Stimulated activated CD8-positive, alpha-beta memory T cell treated with anti-CD3 and anti-CD28 coated beads, Interleukin-7, amount 100 ng/mL, for 1 hour (primary cell): ENCODE measurements at places on chromosomes 6 and 20.

GRCh38 chr20:50120935-50121693 is 8.2 kb upstream of the UBE2V1 start:
- DNase-seq = peak; percentile 16

- DNase-seq = no peak
Observed at GRCh38 chr6:46331461-46331860, 159.8 kb downstream of the RCAN2 start.

GRCh38 chr20:50417023-50417329 is 93.2 kb upstream of the PTPN1 start:
- DNase-seq = no peak

GRCh38 chr6:27260836-27261375 is 13.4 kb downstream of the PRSS16 start:
- DNase-seq = no peak

DNA sequence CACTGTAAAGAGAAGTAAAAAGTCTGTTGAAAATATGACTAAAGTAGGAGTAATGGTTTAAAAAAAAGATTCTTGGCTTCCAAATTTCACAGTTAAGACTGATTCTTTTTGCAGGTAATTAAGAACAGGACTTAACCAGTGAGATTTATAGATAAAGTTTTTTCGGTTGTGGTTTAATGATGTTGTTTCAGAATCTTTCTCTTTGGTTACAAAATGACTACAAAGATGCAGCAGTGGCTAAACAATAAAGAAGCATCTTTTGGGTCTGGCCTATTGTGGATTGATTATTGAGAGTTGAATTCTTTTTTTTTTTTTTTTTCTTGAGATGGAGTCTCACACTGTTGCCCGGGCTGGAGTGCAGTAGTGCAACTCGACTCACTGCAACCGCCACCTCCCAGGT is 109.7 kb downstream of the AKAP7 start:
- no peak for DNase-seq

GRCh38 chr6:43070028-43070632 is 6.0 kb upstream of the PTK7 start:
- DNase-seq = no peak

GRCh38 chr6:137175157-137175867 is 1.9 kb upstream of the IL22RA2 start:
- DNase-seq = no peak

- no peak for DNase-seq
Observed at GRCh38 chr6:160781298-160781697, 79.3 kb downstream of the PLG start.

DNA sequence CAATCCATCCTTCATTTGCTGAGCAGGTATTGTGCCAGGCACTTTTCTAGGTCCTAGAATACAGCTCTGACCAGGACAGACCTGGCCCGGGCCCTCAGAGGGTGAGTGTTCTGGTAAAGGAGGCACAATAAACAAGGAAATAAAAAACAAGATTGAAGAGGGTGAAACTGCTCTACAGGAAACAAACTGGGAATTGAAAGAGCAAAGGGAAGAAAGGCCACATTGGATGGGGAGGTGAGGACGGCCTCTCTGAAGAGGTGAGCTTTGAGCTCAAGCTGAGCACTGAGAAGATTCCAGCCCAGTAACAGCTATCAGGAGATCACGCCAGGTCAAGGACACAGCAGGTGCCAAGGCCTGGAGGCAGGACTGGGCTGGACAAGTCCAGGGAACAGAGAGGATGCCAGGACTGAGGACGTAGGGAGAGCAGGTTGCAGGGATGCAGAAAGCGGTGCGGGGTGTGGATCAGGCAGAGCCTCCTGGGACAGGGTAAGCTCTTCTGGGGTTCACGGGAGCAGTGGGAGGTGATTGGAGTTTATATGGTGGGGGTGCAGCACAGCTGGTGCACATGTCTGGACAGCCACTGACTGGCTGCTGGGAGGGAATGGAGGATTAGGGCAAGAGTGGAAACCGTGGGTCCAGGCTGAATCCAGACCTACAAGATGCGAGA is 433.3 kb downstream of the PREX1 start:
- no peak for DNase-seq

DNA sequence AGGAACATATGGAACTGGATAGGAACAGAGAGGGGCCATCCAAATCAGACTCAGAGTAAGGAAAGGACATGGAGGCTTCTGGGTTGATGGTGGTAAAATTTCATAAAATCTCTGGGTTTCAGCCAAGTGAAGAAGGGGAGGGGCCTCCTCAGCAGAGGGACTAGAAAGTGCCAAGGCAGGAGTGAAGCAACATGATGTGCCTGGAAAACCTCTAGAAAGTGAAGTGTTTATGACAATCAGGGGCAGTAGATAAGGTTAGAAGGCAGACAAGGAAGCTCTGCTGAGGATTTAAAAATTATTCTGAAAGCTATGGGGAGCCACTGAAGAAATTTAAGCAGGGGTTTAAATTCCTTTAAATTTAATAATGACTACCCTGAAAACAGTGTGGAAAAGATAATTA is 126.0 kb upstream of the TENT5A start:
- no peak for DNase-seq

- DNase-seq = no peak
Observed at GRCh38 chr6:75206576-75207342, 906 bp upstream of the COL12A1 start.

DNA sequence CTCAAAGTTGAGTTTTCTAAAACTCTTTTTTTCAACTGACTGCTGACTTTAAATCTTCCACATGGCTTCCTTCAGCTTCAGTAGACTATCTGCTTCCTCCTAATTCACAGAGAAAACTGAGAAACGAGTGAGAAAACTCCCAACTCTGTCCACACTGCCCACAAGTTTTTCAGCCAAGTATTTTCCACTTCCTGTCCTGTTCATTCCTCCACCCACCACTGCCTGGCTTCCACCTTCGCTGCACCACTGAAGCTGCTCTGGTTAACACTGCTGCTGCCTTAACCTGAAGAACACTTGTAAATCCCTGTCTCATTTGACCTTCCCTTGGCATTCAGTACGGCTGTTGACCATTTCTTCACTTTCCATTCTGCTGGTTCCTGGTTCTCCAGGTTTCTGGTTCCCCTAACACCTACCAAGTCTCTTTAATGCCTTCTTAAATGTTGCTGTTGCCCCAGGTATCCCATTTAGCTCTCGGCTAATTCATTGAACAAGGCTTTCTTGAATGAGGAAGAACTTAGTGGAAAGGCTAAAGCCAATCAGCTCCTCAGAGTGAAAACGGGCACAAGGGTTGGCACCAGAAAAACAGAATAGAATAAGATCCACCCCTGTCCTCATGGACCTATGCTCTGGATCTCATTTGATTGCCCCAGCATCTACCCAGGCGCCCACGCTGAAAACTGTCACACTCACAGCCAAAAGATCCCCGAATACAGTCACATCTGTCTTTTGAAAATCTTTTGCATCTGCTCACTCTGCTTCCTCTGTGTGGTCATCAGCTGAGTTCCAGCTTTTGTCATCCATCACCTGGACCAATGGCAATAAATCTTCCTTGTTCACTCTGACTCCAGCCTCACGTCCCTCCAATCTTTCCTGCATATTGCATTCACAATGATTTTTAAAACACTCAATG is 104.4 kb upstream of the TAB2 start:
- DNase-seq = no peak

- no peak for DNase-seq
Observed at GRCh38 chr20:925516-925915, 9.4 kb upstream of the ANGPT4 start.

DNA sequence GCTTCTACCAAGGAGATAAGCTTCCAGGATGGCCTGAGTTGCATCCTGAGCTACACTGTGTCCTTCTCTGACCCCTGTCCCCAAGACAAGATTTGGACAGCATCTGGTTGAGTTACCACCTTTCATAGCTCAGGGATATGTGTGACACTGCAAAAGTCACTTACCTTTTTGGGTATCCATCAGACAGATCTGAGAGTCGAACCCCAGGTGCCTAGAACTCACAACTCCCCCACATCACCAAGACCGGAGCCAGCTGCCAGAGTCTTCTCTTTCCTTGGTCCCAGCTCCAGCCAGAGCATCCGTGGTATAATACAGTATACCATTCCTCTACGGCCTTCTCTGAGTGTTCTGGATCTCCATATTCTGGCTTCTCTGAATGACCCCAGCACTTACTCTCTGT is 133.0 kb downstream of the CD83 start:
- DNase-seq = no peak

- no peak for DNase-seq
Observed at GRCh38 chr20:50187403-50188051, 3.1 kb upstream of the CEBPB start.

DNA sequence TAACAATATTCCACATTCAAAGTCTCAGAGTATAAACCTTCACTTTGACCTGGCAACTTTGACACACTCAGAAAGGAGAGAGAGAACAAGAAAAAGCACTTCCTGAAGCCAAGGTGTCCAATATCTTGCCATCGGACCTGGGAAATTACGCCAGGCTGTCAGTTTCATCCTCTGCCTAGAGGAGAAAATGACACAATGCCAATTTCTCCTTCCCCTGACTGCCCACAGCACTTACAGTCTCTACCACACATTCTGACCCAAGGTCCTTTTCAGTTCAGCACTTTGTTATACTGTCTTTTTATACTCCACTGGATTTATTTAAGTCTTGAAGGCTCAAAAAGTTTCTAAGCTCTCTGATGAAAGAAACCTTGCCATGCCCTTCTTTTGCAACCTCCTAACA is 250.4 kb downstream of the GMPR start:
- no peak for DNase-seq

GRCh38 chr20:17614812-17615644 is 45.2 kb downstream of the DSTN start:
- DNase-seq = no peak

- no peak for DNase-seq
Observed at GRCh38 chr6:169069356-169069755, 184.3 kb downstream of the THBS2 start.
